Activated T-cell treated with anti-CD3 and anti-CD28 coated beads, Interleukin-2, amount 50 U/mL, for 72 hours (primary cell): ENCODE measurements at places on chromosomes 16 and 17. TPM values are rescaled to one million over a fixed set of nuclear protein-coding genes. Genes with fewer than 3 reads are reported as not detected.

GRCh38 chr17:32634167-32634566, 147.4 kb downstream of the CDK5R1 start:
- no peak for DNase-seq

The DNAH17 gene
- total RNA-seq: 0.76 TPM

The LGALS9B gene
- total RNA-seq: not detected

- DNase-seq: no peak
These were observed 46.0 kb downstream of the YPEL2 start for GRCh38 chr17:59377410-59377809.

The MTHFSD gene
- 22.4 TPM for total RNA-seq

DNA sequence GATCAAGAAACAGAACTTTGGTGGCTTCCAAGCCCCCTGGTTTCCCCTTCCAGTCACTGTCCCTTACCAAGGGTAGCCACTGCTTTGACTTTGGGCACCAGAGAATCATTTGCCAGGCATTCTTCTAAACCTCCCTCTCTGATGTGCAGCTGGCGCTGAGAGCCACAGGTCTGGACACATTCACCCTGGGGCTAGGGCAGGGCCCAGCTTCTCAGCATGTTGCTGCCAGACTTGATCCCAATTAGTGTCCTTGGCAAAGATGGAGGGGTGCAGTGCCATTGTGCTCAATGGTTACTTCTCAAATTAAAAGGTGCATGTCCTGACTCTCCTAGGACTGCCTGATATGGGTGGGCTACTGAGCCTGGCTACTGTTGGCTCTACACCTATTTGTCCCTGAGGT, 7.6 kb upstream of the SLC47A2 start:
- no peak for DNase-seq

- DNase-seq: no peak
These were observed 95.8 kb upstream of the MPHOSPH6 start for GRCh38 chr16:82265809-82266208.

The C16orf89 gene
- total RNA-seq: not detected

GRCh38 chr17:16287563-16288027, 65.7 kb downstream of the CENPV start:
- no peak for DNase-seq

DNA sequence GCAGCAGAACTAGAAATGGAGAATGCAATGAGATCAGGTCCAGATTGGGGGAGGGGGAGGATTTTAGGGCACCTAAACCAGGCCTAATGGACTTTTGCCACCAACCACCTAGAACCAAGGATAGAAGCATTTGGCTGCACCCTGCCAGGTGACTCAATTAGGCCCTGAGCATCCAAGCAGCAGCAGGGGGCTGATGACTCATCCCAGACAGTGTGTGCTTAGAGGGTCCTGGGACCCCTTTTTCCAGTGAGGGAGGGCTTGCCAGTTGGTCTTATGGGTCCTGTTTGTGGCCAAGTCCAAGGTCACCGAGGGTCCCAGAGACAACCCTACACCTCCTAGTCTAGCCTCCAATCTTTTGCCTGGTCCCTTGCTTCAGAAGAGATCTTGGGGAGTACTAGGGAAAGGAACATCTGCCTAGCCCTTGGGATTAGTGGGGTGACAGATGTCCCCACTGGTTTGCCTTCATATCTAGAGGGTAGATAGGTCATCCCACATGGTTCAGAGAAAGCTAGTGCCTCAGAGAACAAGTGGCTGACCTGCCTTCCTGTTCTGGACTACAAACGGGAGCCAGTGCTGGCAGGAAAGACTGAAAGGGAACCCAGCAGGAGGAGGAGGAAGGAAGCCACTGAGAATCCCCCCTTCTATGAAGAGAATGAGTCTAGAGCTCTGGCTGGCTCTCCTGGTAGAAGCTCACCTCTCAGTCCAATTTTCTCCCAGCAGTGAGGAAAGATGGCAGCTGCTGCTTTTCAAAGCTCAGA, 1.6 kb upstream of the TBKBP1 start:
- no peak for DNase-seq

DNA sequence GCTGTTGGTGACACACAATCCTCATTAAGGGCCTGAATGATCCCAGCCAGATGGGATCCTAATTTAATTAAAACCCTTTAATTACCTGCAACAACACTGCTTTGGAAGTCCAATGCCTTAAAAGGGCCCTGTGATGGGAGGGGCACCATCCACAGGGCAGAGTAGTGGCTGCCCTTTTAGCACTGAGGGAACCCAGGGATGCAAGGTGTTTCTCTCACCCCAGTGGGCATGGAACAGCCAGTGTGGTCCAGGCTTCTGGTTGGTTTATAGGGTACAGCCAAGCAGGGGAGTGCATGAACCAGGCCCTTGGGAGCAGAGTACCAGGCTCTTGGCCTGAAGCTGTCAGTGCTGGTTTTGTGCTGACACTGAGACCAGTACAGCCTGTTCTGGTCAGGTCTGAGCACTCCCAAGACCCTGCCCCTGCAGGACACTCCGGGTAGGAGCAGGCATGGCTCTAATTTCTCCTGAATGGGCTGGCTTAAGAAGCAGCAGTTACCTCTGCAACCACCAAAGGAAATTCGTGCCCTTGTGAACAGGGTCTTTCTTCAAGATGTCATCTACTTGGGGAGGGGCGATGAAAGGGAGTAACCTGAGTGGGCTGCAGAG, 9.9 kb downstream of the NXPH3 start:
- no peak for DNase-seq

GRCh38 chr16:10961231-10961630, 16.9 kb downstream of the CLEC16A start:
- peak; percentile 48 for DNase-seq

GRCh38 chr17:42199416-42200011, 5.2 kb upstream of the GHDC start:
- no peak for DNase-seq

DNA sequence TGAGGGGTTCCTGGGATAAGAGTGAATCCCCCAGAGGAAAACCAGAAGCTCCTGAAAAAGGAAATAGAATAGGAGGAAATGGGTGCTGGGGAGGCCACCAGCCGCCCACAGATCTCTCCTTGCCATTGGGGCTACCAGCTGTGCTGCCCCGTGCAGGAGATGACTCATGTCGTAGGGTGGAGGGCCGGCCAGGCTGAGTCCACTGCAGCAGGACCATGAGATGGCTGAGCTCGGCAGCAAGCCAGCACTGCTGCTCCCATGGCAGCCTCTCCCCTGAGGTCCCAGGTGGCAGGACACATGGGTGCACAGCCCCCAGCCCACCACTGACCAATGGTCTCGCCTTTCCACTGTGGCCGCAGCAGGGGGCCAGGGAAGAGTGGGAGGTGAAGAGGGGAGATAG, 95.5 kb downstream of the GNAO1 start:
- DNase-seq: no peak

The RASL10B gene
- 0.32 TPM for total RNA-seq

The SCIMP gene
- total RNA-seq: not detected

The FGF11 gene
- total RNA-seq: 4.9 TPM

- no peak for DNase-seq
These were observed 27.9 kb upstream of the GINS2 start for GRCh38 chr16:85716680-85717038.

DNA sequence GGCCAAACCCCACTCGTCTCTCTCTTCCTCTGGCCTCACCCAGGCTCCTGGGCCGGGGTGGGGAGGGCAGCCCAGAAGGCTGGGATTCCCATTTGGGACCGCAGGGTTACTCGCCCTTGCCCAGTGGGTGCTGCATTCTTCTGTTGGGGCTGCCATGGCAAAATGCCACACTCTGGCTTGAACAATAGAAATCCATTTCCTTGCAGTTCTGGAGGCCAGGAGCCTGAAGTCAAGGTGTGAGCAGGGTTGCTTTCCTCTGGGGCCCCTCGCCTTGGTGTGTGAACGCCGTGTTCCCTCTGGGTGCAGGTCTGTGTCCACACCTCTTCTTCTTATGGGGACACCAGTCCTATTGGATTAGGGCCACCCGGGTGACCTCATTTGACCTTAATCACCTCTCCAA, 105.8 kb upstream of the GSE1 start:
- DNase-seq: no peak

GRCh38 chr17:21211825-21212479, 2.0 kb downstream of the TMEM11 start:
- no peak for DNase-seq

- DNase-seq: no peak
These were observed 4.4 kb downstream of the LGALS9 start for GRCh38 chr17:27635275-27635823.

GRCh38 chr17:62692721-62693431, 65.4 kb downstream of the MRC2 start:
- DNase-seq: no peak

The WFDC1 gene
- total RNA-seq: not detected

GRCh38 chr16:29849505-29849904, 13.5 kb downstream of the CDIPT start:
- DNase-seq: no peak

DNA sequence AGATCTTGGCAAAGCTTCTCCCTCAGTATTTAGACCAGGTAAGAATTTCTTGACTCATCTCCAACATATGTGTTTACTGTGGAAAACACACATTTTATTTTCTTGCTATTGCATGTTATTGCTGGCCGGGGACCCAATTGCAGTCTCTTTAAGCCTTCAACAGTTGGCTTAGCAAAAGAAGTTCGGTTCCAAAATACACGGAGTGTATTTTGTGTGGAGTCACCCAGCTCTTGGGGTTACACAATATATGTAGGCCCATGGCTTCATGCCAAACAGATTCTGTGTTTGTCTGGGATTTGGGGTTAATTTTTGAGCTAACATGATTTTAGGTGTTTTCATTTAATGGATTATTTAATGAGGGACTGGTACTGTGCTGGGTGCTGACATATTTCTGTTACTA, 4.0 kb downstream of the ALDH3A2 start:
- DNase-seq: no peak

The EEF2KMT gene
- total RNA-seq: 8.4 TPM

- no peak for DNase-seq
These were observed at the start of gene IRX3 for GRCh38 chr16:54286366-54287130. TSS of gene IRX3 (minus strand) at chr16:54286787. CDS start at chr16:54286050, 737 bp downstream.
